Activated CD4-positive, alpha-beta T cell treated with anti-CD3 and anti-CD28 coated beads for 4 hours (primary cell): ENCODE measurements at places on chromosomes 6 and 20.

DNA sequence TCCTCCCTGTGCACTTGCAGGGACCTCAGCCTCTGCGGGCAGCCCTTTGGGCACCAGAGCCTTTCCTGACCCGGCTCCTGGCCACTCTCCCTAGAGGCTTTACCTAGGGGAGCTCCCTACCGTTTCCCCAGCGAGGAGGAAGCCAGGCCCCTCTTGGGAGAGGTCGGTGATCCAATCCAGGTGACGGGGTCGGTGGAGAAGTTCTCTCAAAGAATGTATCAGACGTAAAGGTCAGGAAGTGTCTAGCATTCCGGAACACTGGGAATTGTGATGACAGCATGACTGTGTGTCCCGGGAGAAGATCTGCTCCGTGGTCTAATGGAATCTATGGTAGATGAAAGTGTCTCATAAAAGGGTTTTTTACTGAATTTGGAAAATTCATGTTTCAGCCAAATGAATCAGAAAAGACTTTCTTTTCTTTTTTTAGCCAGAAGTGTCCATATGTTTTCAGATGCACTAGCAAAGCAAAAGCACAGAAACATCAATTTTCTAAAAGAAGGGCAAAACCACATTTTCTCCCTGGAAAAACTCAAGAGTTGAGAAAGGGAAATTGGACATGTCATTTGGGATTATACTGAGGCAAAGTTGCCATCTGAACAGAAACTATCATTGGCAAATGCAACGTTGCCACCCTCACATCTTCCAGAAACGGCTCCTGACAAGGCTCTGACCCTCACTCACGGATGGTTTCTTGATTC lies 289.4 kb downstream of the THBS2 start:
- no peak for DNase-seq

GRCh38 chr6:14444295-14444972 lies 326.9 kb downstream of the CD83 start:
- no peak for DNase-seq

DNA sequence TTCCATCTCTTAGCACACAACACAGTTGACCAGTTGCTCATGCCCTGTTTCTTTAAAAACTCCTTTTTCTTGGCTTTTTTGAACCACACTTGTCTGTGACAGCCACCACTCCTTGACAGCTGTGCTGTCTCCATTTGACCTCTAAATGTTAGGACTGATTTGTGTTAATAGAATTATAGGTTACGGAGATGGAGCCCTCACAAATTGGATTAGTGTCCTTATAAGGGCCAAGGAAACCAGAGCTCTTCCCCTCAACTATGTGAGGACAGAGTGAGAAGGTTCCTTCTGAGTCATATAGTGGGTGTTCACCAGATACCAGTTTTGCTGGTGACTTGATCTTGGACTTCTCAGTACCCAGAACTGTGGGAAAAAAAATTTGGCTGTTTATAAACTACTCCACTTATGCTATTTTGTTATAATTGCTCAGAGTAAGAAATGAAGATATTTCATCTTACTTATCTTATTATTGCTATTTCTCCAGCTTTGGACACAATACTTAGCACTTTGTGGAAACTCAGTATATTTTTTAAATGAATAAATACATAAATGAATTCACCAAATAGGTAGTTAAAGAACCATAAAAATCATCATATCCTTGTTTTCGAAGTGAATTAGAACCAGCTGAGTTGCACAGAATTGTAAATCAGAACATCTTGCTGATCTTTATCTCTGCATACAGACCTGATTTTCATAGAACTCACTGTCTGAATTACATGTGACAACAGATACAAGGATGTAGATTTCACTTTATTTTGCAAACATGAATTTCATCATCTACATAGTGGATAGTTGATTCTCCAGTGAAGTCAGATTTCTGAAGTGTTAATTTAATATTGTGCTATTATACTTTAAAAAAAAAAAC lies 598.5 kb upstream of the IRAK1BP1 start:
- DNase-seq: no peak

- DNase-seq: no peak
Measured at GRCh38 chr20:46807998-46808397, 86.6 kb upstream of the EYA2 start.

- DNase-seq: no peak
Measured at GRCh38 chr6:111663692-111664564, 58.2 kb upstream of the TRAF3IP2 start.

DNA sequence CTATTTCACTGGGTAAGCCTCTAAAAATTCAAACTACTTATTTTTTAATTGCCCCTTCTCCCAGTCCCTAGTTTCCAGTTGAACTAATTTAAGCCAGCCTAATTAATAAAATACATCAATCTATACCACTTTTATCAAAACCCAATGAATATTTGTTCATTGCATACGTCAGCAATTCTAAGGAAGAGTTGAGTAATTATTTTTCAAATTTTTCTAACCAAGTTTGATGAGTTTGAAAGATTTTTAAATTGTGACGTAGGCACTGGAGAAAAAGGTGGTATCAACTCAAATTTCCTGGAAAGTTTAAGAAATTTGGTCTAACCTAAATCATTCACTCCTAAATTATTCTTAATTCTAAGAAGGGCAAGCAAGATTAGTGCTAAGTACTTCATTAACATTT lies 35.7 kb downstream of the COL21A1 start:
- DNase-seq: no peak

GRCh38 chr6:119467488-119468081 lies 118.0 kb upstream of the MAN1A1 start:
- DNase-seq: no peak

- no peak for DNase-seq
Measured at GRCh38 chr6:161029195-161029809, 37.7 kb downstream of the MAP3K4 start.

- no peak for DNase-seq
Measured at GRCh38 chr20:5214826-5215225, 88.0 kb downstream of the CDS2 start.

- DNase-seq: no peak
Measured at GRCh38 chr6:57205550-57206328, 16.4 kb downstream of the RAB23 start.

DNA sequence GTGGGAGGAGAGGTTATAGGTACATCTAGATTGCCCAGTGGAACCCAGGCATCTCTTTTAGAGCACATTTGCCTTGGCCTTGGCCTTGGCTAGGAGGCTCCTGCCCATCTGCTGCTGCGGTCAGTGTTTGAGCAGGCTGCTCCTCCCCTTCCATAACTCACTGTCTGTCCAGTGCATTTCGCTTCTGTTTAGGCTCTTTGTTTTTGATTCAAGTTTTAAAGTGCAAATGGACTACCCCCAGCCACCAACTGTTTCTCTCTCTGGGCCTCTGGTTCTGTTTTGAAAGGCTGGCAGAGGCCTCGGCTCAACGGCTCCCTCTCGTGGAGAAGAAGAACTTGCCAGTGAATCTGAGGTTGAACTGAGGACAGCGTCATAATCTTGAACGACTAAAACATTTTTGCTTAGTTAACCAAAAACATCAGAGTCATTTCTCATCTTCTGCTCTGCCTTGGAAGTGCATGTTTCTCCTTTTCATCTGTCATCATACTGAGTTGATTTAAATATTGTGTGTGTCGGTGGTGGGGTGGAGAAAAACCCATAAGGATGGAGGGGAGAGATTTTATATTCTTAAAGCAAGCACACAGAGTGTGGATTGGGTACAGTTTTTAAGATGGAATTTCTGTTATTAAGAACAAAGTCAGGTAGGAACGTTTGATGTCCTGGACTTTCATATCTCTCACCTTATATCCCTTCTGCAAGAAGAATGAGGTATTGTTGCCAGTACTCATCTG lies 171.4 kb downstream of the DTNBP1 start:
- DNase-seq: peak; percentile 60
